ENCODE measurements at places on chromosomes 13 and 19.

DNA sequence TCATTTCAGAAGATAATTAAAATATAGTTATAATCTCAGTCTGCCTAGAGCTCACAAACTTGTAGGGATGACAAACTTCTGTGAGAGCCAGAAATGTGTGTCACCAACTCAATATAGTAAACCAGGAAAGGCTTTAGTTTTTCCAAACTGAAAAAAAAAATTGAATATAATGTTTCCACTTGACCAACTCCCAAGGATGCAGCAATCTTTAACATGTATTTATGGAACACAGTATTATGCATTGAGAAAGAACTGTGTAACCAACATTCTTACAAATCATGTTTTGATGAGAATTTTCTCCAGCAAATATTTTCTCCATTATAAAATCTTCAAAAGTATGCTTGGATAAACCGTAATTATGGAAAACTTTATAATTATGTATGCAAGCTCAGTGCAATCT, 50.1 kb upstream of the KLF12 start:
- DNase-seq: no peak

- no peak for DNase-seq
Measured at GRCh38 chr19:38028913-38029510, 122.0 kb downstream of the SIPA1L3 start.

DNA sequence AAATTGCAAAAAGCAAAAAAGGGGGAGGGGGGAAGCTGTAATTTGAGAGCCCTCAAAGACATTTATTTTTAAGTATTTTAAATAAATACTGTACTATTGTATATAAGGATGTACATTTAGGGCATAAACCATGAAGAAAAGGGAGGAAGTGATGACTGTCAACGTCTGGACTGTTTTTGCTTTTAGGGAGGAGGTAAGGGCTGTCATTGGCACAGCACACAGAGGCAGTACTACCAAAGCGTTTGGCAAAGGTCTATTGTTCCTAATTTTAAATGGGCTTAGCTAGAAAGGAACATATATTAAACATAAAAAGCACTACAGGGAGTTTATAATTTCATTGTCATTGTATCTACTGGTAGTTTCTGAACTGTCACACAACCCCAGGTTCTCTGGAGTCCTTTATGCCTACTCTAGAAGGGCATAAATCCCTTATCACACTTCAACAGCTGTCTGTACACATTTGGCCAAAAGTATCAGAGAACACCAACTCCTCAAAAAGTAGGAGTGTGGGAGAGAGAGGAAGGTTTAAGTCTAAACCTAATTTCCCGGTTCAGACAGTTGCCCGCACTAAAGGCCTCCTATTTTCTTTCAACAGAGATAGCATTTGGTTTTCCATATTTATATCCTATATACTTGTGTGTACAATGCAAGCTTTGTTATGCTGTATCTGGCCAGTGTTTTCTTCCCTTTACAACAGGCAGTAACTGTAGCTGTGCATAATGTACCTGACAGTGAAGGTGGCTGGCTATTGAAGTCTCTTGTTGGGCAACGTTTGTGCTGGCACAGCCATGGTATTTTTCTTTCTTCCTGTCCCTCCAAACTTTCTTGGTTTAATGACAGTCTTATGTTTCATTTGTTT, 406.2 kb downstream of the KLF5 start:
- DNase-seq: no peak

GRCh38 chr13:97124915-97125809, 97.0 kb upstream of the MBNL2 start:
- no peak for DNase-seq

GRCh38 chr13:30847650-30848307, 58.3 kb upstream of the MEDAG start:
- peak; percentile 85 for DNase-seq

DNA sequence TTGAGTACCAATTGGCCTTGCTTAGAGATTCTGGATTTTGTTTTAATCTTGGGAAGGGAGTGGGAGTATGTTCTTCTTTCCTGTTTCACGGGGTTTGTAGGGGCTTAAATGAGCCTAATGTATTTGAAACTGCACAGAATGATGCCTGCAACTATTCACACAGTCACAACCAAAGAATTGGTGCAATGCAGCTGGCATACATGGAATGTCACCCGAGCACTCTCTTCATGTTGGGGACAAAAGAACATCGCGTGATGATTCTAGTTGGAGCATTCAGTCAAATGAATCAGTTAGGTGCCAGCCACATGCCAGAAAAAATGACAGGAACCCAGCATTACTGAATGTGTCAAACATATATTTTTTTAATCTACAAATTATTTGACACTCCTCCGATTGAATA, 22.1 kb downstream of the STARD13 start:
- no peak for DNase-seq
